Activated T-cell treated with anti-CD3 and anti-CD28 coated beads, Interleukin-2, amount 50 U/mL, for 1 hour (primary cell): ENCODE measurements at places on chromosomes 2 and 18.
A peak's percentile ranks its signal among the peaks of the same experiment; 100 is the strongest.

GRCh38 chr18:11517704-11518103, 91.7 kb upstream of the SLC35G4 start:
- DNase-seq: no peak

- no peak for DNase-seq
Observed at GRCh38 chr2:159755788-159756187, 42.2 kb downstream of the CD302 start.

- DNase-seq: no peak
Observed at GRCh38 chr2:121149384-121149783, 135.6 kb downstream of the TFCP2L1 start.

DNA sequence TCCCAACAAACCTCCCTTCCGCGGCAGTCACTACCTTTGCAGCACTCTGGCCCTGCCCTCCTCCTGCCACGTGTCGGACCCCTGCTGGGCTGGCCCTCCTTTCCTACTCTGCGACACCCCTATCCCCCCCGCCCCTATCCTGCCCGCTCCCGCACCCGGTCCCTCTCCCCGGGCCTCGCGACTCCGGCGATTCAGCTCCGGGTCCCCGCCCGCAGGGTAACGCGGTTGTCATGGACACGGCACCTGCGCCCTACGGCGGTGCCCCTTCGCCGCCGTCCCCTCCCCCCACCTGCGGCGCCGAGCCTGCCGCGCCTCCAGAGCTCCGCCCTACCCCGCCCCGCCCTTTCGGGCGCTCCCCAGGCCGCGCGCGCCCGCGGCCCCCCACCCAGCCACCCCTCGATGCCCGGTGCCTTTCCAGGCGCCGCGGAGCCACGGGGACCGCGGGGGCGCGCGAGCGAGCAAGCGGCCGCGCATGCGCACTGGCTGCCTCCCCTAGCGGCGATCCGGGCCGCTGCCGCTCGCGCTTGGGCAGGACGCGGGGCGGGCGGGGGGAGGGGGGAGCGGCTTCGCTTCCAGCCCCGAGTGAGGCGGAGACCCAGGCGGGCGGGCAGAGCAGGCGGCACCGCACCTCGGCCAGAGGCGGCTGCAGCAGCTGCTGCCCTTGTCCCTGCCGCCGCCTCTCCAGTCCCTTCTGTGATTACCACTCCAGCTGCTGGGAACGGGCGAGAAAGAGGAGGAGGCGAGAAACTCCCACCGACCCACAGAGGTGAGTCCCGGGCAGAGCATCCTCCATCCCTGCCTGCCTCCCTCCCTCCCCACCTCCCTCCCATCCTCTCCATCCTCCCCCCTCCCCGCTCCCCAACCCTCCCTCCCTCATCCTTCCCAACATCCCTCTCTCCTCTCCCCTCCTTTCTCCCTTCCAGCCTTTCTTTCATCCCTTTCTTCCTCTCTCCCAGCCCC, at the start of gene CTNNA2:
Gene CTNNA2, plus strand, starts transcription at position 610 of the 960 bp plus-strand sequence.
- DNase-seq: no peak

DNA sequence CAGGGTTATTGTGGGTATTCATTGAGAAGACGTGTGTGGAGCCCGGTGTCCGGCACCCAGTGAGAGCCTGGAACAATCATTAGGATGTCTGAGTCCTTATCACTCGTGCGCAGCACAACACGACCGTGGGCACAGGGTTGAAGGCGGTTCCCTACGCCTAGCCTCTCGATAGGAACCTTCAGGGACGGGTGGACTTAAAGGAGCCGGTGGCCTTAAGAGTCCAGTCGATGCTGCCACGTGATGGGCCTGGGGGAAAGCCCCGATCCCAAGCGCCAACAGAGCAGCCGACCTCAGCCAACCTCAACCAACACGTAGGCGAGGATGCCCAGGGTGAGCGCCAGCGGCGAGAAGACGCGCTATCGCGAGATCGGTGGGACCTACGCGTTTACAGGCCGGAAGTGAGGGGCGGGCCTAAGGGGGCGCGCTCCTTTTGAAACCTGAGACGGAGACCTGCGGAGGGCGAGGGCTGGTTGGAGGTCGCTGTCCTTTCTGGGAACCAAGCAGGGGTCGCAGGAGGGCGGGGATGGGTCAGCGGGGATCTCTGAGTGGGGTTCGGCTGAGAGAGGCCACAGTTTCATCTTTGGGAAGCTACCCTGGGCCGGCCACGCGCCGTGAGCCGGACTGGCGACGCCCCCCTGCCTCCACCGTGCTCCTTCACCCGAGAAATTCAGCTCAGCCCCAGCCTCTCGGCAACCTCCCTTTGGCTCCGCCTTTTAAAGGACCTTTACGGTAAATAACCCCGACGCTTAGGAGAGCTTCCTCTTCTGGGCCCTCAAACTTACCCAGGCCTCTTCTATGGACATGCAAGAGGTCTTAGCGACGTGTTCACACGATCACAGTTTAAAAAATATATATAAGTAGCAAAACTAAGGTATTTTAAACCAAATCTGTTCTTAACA, 28.3 kb downstream of the WNT10A start:
- peak; percentile 86 for DNase-seq

DNA sequence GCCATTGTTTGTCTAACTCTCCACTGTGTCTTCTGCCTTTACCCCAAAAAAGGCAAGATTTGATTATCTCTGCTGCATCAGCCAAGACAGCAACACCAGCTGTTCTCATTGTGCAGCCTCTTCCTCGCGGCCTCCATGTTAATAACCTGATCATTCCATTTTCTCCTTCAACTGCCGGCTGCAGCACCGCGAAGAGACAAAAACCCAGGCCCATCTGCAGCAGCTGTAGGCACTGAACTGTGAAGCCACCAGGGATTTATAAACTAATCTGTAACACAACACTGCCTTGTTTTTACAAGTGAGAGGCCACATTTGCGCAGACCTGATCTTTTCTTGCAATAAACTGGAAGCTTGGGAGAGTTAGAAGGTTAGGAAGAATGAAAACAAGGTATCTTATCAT, 147.8 kb downstream of the SATB2 start:
- no peak for DNase-seq

DNA sequence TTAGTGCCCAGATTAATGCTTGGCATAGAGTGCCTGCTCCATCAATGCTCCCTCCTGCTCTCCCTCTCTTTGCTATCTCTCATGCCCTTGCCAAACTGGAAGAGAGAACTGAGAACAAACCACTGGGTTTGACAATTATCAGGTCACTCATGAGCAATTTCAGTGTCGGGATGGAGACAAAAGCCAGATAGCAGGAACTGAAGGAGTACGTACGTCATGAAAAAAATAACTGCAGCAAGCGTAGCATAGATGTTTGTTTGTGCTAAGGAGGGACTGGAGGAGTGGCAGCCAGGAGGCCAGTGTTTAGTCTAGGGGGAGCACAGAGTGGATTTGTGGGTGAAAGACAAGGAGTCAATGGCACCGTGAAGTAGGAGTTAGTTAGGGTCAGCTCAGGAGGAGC, 113.3 kb downstream of the POLE4 start:
- no peak for DNase-seq

- DNase-seq: no peak
Observed at GRCh38 chr2:43774617-43775016, 778 bp downstream of the DYNC2LI1 start.

DNA sequence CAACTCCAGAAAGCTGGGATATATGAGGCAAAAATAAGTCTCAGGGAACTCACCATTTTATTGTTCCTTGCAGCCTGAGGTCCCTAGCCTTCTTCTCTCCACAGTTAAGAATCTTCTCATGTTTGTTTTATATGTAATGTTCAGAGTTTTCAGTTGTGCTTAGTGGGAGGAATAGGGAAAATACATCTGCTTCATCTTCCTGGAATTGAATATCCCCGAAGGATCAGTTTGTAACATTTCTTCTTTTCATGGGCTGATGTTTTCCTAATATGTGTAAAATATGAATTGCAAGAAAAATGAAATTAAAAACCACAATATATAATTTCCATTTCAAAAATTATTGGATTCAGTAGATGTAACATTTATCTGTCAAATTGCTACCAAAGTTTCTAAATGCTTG, 8.0 kb downstream of the GALNT1 start:
- DNase-seq: no peak

DNA sequence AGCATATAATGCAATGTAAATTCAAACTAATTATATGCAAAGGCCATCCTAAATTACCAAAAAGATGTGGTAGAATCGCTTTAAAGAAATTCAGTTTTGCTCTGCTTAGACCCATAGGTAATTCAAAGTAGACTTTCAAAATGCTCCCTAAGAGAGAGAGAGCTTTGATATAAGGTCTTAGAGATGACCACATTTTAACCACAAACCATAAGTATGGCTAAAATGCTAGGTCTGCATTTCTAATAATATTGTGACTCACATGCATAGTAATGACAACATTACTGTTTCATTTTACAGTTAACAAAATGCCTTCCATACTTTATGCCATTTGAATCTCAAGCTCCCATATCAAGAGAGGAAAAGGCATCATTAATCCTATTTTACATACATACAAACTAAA, 144.5 kb downstream of the RAD51AP2 start:
- no peak for DNase-seq

DNA sequence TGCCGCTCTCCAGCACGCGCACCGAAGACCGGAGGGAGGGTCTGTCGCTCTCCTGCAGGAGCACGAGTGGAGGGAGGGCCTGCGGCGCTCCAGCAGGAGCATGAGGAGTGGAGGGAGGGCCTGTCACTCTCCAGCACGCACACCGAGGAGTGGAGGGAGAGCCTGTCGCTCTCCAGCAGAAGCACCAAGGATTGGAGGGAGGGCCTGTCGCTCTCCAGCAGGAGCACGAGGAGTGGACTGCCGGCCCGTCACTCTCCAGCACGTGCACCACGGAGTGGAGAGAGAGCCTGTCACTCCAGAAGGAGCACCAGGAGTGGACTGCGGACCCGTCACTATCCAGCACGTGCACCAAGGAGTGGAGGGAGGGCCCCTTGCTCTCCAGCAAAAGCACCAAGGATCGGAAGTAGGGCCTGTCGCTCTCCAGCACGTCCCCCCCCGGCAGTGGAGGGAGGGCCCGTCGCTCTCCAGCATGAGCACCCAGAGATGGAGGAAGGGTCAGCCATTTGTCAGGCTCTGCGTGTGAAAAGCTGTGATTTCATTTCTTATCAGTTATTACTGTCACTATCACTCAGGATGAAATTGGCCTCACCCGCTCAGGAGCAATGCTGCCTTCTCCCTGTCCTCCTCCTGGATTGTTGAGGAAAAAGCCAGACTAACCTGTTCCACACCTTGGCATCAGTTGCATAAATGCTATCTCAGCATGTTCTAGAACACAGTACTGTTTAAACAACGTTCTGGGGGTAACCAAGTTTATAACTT, 35.9 kb downstream of the ADI1 start:
- DNase-seq: no peak

DNA sequence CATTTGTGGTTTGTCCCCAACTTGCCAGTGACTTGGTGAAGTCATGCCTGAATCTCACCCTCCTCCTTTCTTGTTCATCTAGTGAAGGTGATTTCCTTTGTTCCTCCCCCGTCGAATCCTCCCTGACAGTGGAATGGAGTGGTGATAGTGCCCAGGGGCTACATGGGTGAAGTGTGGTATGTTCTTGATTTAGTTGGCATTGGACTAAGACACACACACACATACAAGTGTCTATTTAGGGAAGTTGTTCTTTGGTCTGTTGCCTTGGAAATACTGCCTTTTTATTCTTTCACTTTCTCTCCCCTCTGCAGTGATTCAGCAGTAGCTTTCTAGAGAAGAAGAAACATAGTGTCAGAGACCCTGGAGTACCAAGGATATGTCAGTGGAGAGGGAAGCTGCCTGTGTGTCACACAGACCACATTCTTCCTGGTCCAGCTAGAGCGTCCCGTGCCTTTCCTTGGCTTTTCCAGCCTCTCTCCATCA, 10.9 kb downstream of the INPP4A start:
- no peak for DNase-seq

- DNase-seq: no peak
Observed at GRCh38 chr2:158140201-158140600, 38.5 kb downstream of the UPP2 start.

DNA sequence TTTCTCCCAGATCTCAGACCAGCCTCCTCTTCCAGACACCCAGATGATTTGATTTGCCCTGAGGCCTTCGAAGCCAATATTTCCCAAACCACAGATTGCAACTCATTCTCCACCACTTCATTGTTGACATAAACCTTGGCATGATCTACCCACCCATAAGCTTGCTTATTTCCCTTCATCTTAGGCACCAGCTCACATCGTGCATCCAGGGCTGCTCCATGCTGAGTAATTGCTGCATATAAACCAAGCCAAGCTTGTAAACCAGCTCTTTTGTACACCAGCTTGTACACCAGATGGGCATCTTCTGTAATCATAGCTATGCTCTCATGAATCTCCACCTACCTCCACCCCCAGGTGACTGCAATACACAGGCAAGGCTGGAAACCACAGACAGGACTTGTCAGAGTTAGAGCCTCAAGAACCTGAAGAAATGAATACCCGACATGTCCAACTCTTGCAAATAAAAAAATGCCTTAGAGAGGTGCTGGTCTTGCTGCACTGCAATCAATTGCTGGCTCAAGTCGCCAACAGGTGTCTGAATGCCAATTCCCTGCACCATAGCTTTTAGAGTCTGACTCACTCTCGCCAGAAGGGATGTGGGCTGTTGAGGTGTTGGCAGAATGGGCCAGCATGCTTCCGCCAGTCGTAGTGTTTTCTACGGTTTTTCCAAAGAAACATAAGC, 31.5 kb downstream of the TRABD2A start:
- peak; percentile 51 for DNase-seq

- DNase-seq: no peak
Observed at GRCh38 chr2:129765326-129765677, 214.2 kb upstream of the RAB6C start.
